Stimulated activated CD8-positive, alpha-beta memory T cell treated with anti-CD3 and anti-CD28 coated beads, Interleukin-4, amount 100 ng/mL, for 1 hour (primary cell): ENCODE measurements at places on chromosomes 6 and 20.

DNA sequence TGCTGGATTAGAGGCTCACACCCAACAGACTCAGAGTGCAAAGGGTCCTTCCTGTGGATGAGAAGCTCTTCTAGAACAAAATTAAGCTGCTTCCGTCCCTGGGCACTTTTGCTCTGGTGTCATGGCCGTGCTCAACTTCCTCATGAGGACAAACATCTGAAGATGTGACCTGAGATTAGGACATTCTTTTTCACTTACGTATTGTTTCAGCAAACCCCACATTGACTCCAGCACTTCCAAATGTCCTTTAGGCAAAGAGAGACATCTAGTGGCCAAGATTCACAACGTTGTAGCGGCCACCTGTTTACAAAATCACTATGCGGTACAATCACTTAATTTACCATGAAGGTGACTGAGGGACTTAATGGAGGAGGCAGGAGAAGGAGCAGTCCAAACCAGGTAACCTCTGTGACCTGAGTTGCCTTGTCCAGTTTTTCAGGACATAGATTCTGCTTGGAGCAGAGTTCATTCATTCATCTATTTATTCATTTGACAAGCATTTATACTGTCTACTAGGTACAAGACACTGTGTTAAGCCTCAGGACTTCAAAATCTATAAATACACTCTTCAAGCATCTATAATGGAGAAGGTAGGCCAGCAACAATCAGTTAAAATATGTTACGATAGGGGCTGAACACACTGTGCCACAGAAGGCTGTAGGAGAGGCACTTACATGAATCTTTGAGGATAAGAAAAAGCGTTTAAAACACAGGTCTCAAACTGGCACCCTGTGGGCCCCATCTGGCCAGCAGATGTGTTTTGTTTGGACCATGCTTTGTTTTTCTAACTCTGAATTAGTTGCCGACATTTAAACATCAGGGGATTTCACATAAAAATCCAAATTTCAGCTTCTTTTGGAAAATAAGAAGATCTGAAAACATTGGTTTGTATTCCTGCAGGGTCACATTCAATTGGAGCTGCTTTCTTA is 5.6 kb upstream of the ADGRF1 start:
- no peak for DNase-seq

DNA sequence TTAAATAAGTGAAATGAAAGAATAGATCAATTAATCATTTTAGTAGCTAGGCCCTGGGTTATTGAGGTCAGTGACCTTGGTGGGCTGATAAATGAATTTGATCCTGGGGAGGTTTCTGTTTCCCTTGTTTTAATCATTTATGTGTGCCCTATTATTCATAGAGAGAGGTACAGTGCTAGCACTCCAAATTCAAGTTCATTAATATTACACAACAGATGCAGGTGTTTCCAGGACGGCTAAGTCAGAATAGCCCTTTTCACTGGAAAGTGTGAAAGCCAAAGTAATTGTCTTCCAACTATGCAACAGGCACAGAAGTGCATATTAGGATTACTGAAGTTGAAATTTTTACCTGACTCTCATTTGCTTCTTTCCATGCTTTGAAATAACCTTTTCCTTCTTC is 61.7 kb upstream of the SGK1 start:
- DNase-seq: no peak

DNA sequence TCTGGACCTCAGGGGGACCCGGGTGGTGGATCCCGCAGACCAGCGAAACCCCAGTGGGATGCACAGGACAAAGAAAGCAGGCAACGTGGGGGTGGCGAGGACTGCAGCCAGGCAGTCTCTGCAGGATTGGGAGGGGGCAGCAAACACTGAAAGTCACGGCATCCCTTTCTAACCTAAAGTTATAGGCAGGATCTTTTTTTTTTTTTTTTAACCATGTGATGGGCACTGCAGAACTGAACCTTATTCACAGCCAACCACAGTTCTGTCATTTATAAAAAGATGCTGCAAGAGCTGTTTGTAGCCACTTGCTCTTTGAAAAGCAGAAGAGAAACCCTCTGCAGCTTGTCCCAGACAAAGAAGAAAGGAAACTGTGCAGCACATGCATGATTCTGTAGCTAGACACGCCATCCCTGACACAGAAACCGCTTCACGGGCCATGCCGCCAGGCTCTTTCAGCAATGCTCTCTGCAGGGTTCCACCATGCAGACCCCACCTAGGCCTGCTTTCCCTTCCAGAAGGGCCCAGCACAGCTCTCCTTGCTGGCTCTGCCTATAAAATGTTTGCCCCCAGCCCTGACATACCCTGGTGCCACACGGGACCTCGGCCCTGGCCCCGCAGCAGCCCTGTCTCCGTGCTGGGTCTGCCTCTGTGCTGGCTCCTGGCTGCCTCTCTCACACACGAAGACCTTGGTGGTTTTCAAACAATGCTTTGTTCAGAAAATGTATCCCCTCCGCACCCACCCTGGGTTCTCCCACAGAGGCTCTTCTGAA is 70.8 kb downstream of the PYGB start:
- no peak for DNase-seq

- no peak for DNase-seq
Measured at GRCh38 chr6:88368071-88368787, 202.1 kb upstream of the CNR1 start.

GRCh38 chr6:158293122-158293521 is 19.1 kb upstream of the TULP4 start:
- DNase-seq: no peak

DNA sequence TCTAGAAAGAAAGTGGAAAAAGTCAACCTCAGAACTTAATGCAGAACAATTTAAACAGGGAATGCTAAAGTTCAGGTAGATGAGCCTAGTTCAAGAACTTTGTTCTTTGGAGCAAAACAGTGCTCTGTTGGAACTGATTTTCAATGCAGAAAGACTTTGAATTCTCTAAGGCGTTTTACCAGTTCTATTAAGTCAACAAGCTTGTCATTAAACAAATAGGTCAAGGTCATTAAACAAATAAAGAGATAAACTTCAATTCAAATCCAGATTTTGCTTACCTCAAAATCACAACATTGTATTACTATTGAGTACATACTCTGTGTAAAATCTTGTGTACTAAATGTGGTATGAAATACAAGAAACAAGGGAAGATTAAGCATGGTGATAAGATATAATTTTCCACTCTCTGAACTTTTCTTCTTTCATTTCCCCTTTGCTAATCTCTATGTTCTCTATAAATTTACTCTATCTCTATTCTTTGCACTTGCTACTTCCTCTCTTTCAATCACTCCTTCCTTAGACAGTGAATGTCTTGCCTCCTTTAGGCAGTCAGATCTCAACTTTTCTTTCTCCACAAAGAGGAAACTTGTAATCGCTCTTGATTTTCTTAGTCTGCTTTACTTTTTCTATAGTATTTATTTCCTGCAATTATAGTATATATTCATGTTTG is 160.8 kb upstream of the KHDRBS2 start:
- no peak for DNase-seq

DNA sequence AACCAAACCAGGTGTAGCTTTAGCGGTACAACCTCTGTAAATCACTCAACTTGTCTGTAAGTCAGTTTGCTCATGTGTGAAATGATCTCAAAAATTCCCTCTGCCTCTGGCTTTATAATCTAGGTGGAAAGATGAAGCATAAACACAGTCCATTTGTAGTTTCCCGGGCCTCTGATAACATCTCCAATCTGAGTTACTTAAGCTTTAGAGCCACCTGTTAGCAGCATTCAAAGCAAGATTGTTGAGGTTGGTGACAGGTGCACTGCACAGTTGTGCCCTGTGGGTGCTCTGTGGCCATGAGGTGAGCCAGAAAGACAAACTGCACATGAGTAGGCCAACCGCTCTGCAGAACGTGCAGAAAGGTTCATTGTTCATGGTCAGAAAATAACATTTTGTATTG is 53.7 kb downstream of the MOCS1 start:
- DNase-seq: no peak

- no peak for DNase-seq
Measured at GRCh38 chr20:51666126-51666525, 102.1 kb downstream of the ATP9A start.

DNA sequence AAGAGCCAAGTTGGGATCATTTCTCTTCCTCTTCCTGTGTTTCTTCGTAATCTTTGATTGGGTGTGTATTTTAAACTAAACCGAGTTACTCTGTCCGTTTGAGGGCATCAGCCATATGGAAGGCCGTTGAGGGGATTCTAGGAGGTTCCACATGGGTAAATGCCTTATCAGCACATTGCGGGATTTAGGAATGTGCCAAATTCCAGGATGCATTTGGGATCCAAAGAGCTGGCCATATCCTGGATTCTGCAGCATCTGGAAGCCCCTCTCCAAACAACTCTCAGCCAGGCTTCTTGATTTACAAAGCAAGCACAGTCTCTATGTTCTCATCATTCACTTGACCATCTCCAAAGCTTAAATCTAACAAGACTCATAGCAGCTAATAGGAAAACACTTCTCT is 67.6 kb upstream of the RIN2 start:
- no peak for DNase-seq

DNA sequence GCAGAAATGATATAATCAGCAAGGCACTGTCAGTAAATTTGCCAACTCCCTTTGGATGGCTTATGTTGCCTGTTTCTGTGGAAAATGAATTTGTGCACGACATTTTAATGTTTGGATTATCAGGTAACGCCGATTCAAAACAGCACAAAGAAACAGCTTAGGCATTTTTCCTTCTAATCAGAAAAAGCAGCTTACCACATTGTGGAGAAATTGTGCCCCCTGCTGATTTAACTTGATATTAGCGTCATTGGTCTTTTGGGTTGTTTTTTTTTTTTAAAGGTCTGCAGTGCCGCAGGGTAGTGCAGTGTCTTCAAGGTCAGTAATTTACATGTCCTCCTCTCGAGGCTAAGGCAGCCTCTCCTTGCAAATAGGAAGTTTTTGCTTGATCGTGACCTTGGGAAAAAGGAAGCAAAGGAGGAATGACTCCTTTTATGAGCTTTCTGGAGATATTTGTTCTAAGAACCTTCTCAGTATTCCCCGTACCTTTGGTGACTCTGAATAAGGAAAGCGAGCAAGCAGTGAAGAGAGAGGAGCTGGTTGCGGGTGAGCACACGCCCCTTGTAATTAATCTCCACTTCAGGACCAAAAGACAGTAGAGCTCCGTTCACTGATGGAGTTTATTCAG is 79.1 kb downstream of the ELOVL4 start:
- no peak for DNase-seq

DNA sequence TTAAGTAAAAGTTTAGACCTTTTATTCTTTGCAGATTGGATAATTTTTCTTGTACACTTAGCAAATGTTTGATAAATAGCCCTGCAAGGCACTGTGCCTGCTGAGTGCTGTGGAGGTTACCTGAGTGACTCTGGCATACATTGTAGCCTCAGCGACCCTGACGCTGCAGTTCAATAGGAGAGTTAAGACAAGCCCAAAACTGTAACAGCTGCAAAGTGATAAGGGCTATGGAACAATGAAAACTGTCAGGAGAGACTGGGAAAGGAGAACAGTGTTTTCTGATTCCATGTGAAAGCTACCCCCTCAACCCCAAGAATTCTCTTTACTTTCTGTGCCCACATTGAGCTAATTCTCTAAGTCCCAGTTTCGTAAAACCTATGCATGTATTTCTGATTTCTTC is 22.2 kb downstream of the HIVEP1 start:
- DNase-seq: no peak
